Stimulated activated CD8-positive, alpha-beta memory T cell treated with anti-CD3 and anti-CD28 coated beads, Interleukin-7, amount 100 ng/mL, for 1 hour (primary cell): ENCODE measurements at places on chromosomes 16 and 17.

DNA sequence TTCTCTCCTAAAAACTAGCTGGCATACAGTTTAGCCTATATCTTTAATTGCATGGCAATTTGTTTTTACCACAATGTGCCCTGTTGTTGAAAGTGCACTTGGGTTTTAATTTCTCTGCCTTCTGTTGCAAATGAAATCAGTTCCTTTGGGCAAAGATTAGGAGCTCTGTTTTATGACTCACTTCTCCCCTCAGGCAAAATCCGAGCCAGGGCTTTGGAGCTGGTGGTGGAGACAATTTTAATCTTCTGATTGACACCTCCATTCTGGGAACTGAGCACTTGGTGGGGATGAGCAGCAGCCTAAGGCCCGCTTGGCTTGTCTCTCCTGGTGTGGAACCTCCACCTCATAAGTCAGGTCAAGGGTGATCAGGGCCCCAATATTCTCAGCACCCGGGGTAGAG, 13.3 kb upstream of the MYH8 start:
- no peak for DNase-seq

- DNase-seq, result no peak
Measured at GRCh38 chr17:37147301-37147812, 198.6 kb downstream of the AATF start.

- no peak for DNase-seq
Measured at GRCh38 chr17:39607057-39607850, 466 bp downstream of the NEUROD2 start.

DNA sequence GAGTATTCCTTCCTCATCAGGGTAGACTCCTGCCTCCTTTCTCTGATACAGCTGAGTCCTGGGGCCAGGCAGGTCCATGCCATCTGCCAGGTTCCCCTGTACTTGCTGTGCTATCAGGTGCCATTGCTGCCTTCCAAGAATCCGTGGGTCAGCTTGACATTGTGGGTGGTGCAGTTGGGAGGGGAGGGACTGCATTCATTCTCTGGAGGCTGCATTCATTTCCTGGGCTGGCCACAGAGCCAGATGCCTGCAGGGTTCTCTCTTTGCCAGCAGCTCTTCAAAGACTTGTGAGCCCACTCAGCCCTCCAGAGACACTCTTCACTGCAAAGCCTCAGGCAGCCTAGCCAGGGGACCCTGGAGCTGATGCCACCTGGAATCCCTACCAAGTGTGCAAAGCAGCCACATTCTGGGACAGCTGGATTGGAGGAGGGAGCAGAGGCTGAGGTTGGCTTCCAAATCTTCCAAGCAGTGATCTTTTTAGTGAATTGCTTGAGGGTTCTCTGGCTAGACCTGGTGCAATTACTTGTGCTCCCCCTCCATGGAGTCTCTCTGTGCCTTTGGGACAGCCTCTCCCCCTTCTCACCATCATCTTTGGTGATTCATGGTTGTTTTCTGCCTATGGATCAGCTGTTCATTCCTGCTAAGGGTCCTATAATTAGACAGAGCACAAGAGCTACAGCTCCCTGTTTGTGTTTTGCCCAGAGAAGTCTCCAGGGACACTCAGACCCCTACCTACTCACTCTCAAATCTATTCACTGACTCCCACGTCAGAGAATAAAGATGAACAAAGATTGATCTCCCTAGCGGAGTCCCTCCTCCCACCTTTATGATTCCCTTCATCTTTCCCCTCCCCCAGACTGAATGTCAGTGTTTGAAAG, 20.9 kb downstream of the ANKFN1 start:
- no peak for DNase-seq

GRCh38 chr17:51692917-51693316, 432.6 kb downstream of the UTP18 start:
- DNase-seq, result no peak

- no peak for DNase-seq
Measured at GRCh38 chr17:42389135-42389417, 834 bp upstream of the STAT3 start.

- DNase-seq, result peak; percentile 14
Measured at GRCh38 chr17:27569257-27569722, 61.7 kb upstream of the LGALS9 start.

GRCh38 chr17:61479493-61480413, 27.5 kb downstream of the TBX4 start:
- no peak for DNase-seq

DNA sequence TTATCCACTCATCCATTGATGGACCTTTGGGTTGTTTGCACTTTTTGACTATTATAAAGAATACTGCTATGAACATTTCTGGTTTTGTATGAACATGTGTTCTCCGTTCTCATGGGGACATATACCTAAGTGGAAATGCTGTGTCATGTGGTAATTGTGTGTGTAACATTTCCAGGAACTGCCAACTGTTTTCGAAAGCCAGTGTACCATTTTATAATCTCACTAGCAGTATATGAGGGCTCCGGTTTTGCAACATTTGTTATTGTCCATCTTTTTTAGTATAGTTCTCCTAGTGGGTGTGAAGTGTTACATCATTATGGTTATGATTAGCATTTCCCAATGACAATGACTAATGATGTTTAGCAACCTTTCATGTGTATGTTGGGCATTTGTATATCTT, 5.1 kb upstream of the TRIM25 start:
- no peak for DNase-seq

DNA sequence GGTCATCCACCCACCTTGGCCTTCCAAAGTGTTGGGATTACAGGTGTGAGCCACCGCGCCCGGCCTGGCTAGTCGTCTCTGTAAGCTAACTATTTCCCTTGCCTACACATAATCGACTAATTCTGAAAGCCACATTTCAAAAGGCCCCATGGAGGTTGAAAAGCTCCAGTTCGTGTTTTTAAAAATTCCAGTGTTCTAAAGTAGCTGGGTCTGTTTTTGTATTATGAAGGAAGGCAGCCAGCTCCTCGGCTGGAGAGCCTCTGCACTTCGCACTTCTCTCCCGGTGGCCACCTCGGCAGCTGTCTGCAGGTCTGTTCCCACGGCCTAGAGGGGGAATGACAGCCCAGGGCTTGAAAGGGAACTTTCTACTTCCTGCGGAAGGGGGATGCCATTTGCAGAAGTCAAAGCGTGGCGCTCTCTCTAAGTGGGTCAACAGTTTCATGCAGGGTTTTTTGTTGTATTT, 16.9 kb downstream of the HASPIN start:
- DNase-seq, result no peak

GRCh38 chr16:84648595-84649510, 542 bp downstream of the KLHL36 start:
- DNase-seq, result no peak

DNA sequence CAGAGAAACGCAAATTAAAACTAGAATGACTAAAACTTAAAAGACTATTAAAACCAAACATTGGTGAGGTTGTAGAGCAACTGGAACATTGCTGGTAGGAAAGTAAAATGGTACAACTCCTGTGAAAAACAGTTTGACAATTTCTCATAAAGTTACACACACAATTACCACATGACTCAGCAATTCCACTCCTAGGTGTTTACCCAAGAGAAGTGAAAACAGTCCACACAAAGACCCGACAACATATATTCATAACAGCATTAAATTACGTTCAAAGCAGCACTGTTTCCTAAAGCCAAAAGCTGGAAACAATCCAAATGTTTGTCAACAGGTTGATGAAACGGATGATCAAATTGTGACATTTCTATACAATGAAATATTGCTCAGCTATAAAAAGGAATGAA, 26.5 kb upstream of the ALOX12 start:
- DNase-seq, result no peak

GRCh38 chr17:28889996-28890395, 7.5 kb downstream of the FLOT2 start:
- DNase-seq, result no peak

DNA sequence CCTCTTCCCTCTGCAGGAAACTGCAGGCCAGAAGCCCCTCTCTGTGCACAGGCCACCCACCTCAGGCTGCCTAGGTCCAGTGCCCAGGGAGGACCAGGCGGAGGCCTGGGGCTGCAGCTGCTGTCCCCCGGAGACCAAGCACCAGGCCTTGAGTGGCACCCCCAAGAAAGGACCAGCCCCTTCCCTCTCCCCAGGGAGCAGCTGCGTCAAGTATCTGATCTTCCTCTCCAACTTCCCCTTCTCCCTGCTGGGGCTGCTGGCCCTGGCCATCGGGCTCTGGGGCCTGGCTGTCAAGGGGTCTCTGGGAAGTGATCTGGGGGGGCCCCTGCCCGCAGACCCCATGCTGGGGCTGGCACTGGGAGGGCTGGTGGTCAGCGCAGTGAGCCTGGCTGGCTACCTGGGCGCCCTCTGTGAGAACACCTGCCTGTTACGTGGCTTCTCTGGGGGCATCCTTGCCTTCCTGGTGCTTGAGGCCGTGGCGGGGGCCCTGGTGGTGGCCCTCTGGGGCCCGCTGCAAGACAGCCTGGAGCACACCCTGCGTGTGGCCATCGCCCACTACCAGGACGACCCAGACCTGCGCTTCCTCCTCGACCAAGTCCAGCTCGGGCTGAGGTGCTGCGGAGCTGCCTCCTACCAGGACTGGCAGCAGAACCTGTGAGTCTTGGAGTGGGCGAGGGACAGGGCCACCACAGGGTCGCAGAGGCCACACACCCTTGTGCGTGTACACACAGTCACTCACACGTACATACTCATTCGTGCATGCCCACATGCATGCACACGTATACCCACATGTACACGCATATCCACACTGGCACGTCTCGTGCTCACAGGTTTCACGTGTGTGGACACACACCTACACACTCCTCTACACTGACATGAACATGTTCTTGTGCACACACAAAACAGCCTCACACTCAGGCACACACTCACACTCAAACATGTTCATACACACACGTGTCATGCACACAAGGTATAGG, 8.3 kb downstream of the TSPAN10 start:
- DNase-seq, result no peak

DNA sequence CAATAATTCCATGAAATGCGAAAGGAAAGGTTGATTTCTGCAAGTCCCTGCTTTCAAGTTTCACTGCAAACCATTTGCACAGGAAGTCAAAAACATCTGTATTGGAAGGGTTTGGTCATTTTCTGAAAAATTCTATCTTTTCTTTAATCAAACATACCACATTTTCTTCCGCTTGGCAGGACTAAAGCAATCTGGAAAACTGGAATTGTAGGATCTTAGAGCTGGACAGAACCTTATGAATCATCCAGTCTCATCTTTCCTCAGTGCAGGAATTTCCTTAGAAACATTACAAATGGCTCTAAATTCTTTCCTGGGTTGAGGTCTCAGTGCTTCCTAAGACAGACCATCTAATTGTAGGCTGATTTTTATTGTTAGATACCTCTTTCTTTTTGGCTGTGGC, 111.5 kb upstream of the ELAC2 start:
- DNase-seq, result no peak

GRCh38 chr16:85274924-85275323, 162.7 kb upstream of the CIBAR2 start:
- DNase-seq, result no peak

- DNase-seq, result no peak
Measured at GRCh38 chr16:72042157-72042660, 12.1 kb upstream of the HP start.

- DNase-seq, result no peak
Measured at GRCh38 chr16:88320947-88321634, 61.7 kb upstream of the ZNF469 start.

DNA sequence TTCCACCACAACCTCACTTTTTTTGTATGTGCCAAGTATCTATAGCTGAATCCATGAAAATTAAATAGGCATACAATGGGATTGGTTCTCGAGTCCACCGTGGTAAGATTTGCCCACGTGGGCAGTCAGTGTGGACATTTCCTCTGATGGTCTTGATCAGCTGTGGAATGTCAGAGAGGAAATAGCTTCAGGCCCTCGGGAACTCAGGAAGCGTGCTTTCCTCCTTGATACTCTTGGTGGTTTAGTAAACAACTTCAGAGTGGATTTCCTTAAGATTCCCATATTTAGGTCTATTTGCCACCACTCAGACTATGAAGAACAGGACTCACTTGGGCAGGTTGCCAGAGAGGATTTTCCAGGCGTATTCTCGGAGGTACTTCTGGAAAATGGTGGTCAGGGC, 152.5 kb downstream of the VPS53 start:
- DNase-seq, result no peak

- no peak for DNase-seq
Measured at GRCh38 chr17:15453782-15454181, 13.6 kb downstream of the CDRT4 start.

DNA sequence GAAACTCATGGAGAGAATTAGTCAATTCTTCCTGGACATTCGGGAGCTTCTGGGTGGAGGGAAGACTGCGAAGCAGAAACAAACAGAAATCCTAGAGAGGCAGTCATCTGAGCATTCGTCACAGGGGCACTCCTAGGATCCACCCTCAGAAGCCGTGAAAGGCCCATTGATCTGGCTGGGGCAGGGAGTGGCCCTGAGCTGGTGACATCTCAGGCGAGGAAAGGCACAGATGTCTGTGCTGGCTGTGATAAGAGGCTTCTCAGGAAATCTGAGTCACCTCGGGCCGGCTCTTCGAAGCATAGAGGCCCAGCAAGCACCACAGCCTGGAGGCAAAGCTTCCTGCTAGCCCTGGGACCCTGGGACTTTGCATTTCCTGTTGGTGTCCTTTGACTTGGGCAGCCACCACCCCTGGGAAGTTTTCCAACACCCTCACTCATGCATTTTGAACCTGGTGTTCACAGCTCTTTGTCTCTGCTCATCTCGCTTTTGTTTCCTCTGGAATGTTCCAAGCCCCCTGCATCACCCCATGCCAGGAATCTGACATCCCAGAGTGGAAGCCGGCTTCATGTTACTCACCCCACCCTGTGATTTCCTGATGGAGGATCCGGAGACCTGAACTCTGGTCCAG, 23.3 kb upstream of the CDRT4 start:
- DNase-seq, result no peak

- no peak for DNase-seq
Measured at GRCh38 chr17:63190821-63191370, 224.9 kb downstream of the TANC2 start.

DNA sequence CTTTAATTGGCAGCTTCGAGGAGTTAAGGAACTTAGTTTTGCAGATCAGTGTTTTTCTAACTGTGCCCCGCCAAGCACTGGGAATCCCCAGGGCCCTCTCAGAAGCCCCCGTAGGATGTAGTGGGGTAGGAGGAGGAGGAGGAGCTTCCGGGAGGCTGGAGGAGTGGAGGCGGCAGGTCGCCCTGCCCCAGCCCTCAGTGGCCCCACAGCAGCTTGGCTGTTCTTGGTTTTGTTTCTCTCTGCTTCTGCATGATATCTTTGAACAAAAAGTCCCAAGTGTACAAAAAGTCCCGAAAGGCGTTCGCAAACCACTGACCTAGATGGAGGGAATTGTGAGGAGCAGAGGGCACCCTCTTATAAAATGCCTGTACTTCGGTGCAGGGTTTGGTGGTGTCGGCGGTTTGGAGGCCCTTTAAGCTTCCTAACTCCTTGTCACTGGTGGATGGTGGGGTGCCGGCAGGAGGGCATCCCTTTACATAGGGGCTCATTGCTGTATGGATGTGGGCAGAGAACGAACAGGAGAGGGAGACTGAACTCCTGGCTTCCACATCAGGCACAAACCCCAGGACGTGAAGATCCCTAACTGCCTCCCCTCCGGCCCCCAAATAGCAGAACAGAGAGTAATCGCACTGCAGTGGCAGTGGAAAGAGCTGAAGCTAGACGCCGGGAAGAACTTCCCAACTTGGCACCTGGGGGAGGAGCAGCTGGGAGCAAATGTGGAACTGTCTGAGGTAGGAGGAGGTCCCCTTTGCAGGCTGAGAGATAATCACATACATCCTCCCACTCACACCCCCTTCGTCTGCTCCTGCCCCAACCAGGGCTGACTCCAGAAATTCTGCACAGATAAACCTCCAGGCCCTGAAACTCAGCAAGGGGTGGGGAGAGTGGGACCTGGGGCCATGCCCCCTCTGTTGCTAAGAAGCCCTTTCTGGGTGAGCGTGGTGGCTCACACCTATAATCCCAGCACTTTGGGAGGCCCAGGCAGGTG, 20.1 kb downstream of the EPOP start:
- DNase-seq, result no peak
